ENCODE measurements at places on chromosomes 13 and 19.

DNA sequence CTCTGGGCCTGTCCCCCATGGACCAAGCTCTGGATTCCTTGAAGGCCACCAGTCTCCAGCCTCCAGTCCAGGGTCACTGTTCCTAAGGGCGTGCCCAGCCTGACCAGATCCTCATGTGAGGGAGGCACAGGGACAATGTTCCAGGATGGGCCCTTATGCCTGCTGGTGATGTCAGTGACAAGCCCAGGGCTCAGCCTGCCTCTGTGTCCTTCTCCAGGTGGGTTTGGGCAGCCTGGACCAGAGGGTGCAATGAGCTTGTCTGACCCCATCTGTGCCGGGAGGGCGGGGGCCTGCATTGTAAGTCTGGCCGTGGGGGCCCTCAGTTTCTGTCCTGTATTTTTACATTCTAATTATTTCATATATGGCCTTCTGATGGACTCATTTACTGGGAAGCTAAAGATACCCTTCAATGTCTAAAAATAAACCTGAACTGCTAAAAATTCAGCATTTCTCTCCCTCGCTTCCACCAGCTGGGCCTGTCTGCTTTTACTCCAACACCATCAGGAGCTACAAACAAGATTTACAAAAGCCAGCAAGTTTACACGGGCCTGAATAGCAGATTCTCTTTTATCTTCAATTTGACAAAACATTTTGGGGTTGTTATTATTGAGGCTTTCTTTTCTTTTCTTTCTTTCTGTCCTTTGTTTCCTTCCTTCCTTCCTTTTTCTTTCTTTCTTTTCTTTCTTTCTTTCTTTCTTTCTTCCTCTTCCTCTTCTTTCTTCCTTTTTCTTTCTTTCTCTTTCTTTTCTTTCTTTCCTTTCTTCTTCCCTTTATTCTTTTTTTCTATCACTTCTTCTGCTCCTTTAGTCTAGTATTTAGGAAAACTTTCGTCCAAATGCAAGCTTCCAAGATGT is 34.2 kb upstream of the C19orf12 start:
- no peak for DNase-seq

- DNase-seq: no peak
Measured at GRCh38 chr13:108741930-108742329, 112.5 kb downstream of the MYO16 start.

GRCh38 chr13:79749984-79750551 is 269.1 kb downstream of the NDFIP2 start:
- DNase-seq: peak; percentile 86

GRCh38 chr13:40127476-40127875 is 472.0 kb downstream of the COG6 start:
- no peak for DNase-seq

- no peak for DNase-seq
Measured at GRCh38 chr13:103762523-103762922, 696.3 kb upstream of the SLC10A2 start.

GRCh38 chr13:58574791-58575190 is 943.2 kb downstream of the PCDH17 start:
- DNase-seq: no peak

DNA sequence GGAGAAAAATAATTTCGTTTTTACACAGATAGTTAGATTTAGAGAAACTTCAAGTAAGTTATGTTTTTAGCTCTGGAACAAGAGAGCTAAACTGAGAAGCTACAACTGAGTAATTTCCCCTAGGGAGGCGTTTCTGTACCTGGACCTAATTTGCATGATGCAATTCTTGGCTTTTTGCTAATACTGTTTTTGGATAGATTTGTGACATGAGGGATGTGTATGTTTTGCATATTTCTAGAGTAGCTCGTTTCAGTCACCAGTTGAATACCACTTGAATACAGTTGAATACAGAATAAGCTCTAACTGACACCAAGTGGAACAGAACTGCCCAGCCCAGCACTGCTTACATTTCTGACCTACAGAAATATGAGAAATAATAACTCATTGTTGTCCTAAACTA is 1227.9 kb upstream of the SPRY2 start:
- no peak for DNase-seq

GRCh38 chr19:48646722-48647216 is 782 bp upstream of the CA11 start:
- no peak for DNase-seq

DNA sequence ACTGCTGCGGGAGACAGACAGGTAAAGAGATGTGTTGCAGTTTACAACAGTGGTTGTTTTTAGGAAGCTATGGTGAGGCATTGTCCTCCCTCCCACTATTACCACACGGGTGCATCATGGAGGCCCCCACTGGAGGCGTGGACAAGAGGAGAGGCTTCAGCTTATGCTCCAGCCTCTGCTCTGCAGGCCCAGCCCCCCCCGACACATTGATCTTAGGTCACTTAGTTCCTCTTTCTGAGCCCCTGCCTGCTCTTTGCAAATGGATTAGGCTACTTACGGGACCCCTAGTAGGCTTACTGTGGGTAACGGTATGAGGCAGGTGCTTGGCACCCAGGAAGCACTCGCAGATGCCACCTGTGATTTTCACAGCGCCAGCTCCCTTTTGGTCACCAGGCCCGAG is 123.9 kb downstream of the SLC7A1 start:
- no peak for DNase-seq

DNA sequence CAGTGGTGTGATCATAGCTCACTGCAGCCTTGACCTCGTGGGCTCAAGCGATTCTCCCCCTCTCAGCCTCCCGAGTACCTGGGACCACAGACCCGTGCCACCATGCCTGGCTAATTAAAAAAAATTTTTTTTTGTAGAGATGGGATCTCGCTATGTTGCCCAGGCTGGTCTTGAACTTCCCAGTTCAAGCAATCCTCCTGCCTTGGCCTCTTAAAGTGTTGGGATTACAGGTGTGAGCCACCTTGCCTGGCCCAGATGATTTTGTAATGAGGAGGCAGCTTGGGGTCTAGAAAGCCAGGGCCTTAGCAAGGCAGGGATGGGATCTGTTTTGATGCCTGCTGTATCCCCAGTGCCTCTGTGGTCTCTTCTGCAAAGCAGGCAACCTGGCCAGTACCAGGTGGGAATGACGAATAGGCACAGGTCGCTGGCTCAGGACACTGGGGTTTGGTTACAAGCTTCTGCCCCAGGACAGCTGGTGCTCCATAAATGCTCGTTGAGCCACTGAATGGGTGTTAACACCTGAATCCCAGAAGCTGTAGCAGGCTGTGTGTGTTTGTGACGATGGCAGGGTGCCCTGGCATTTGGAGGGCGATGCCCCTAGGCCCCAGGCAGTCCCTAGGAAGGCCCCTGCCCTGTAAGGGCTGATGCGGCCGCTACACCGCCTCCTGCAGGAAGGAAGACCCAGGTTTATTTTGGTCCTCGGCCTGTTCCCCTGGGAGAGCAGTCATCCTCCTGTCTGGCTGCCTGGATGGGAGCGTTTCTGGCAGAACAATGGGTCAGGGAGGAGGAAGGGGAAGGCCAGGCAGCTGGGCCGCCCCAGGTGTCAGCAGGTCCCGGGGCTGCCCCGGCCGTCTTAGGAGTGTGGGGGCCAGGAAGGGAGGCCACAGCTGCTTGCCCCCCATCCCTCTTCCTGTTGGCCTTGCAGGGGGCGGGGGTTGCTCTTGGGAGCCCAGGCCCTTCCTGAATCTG is 8.6 kb downstream of the TNFAIP8L1 start:
- DNase-seq: no peak

- peak; percentile 29 for DNase-seq
Measured at GRCh38 chr19:32675720-32676185, at the start of gene RGS9BP. Gene RGS9BP, plus strand, starts transcription at chr19:32675848. Its CDS starts 416 bp downstream, at chr19:32676264.

- DNase-seq: no peak
Measured at GRCh38 chr19:52963247-52963618, 552 bp upstream of the ZNF816 start.

- DNase-seq: no peak
Measured at GRCh38 chr19:23062921-23063320, 53.9 kb upstream of the ZNF730 start.

- no peak for DNase-seq
Measured at GRCh38 chr13:93847162-93847561, 620.6 kb downstream of the GPC6 start.

GRCh38 chr19:47074621-47075020 is 26.2 kb upstream of the TMEM160 start:
- no peak for DNase-seq

DNA sequence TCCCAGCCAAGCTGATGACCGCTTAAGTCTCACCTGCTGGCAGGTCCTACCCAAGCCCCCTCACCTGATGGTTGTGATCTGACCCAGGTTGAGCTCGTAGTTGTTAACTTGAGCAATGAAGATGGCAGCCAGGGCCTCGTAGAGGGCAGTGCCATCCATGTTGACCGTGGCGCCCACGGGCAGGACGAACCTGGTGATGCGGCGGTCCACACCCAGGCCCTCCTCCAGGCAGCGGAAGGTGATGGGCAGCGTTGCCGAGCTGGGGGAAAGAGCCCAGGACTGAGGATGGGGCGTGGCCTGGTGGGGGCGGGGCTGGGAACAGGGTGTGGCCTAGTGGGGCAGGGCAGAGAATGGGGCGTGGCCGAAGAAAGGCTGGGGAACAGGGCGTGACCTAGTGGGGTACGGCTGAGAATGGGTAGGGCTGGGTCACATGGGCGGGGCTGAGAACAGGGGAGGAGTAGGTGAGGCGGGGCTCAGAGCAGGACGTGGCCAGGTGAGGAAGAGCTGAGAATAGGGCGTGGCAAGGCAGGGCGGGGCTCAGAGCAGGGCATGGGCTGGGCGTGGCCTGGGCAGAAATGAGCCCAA is 12.9 kb downstream of the OR7C2 start:
- DNase-seq: no peak

GRCh38 chr13:30031488-30031887 is 181.1 kb upstream of the UBL3 start:
- no peak for DNase-seq

DNA sequence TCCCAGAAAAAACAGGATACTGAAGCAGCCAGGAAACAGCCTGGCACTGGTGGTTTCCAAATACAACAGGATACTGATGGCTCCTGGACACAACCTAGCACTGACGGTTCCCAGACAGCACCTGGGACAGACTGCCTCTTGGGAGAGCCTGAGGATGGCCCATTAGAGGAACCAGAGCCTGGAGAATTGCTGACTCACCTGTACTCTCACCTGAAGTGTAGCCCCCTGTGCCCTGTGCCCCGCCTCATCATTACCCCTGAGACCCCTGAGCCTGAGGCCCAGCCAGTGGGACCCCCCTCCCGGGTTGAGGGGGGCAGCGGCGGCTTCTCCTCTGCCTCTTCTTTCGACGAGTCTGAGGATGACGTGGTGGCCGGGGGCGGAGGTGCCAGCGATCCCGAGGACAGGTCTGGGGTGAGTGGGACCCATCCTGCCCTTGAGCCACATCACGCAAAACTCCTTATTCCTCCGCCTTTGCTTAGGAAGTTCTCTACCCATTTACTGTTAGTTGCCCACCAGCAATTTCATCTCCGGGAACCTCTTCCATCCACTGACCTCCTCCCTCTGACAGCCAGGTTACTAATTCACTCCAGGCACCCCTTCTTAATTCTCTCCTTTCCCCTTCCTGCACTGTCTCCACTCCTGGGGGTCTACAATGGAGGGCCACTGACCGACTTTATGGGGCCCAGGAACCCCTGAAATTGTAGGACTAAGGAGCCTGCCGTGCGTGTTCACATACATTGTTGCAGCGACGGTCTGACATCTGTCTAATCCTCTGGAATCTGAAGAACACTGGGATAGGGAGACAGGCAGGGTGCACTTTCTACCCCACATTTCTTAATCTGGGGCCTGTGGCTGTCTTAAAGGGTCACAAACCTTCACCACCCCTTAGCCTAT is 1.2 kb downstream of the ITPKC start:
- DNase-seq: no peak

GRCh38 chr19:29629836-29630534 is 23.9 kb downstream of the POP4 start:
- DNase-seq: no peak

DNA sequence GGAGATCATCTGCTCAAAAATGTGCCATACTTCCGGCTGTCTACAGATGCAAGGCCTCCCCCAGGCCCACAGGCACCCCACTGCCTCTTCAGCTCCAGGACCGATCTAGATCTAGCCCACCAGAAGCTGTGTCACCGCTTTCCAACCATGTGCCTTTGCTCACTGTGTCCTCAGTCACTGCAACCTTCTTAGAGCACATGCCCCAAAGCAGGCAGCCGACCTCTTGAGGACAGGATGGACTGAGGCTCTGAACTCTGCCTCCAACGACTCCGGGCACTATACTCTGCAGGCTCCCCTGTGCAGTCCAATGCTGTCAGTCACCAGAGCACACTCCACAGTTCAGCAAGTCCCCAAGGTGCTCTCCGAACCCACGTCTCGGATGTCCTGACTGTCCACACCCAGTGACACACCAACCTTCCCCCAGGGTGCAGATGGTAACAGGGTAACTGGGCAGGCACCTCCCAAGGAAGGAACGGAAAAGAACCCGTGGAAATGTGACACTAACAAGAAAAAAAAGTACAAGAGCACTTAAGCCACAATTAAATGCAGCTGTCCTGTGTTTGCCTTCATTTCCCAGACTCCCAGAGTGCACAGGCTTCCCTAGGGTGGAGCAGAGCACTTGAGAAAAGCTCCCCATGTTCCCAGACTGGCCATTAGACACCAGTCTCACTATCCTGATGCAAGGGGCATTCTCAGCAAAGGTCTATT is 4.8 kb downstream of the STK24 start:
- DNase-seq: peak; percentile 80

GRCh38 chr13:100738176-100738855 is 63.7 kb upstream of the TMTC4 start:
- no peak for DNase-seq

- DNase-seq: no peak
Measured at GRCh38 chr19:45772130-45772840, 3.2 kb upstream of the SIX5 start.

- no peak for DNase-seq
Measured at GRCh38 chr19:29854033-29854432, 42.2 kb downstream of the CCNE1 start.

DNA sequence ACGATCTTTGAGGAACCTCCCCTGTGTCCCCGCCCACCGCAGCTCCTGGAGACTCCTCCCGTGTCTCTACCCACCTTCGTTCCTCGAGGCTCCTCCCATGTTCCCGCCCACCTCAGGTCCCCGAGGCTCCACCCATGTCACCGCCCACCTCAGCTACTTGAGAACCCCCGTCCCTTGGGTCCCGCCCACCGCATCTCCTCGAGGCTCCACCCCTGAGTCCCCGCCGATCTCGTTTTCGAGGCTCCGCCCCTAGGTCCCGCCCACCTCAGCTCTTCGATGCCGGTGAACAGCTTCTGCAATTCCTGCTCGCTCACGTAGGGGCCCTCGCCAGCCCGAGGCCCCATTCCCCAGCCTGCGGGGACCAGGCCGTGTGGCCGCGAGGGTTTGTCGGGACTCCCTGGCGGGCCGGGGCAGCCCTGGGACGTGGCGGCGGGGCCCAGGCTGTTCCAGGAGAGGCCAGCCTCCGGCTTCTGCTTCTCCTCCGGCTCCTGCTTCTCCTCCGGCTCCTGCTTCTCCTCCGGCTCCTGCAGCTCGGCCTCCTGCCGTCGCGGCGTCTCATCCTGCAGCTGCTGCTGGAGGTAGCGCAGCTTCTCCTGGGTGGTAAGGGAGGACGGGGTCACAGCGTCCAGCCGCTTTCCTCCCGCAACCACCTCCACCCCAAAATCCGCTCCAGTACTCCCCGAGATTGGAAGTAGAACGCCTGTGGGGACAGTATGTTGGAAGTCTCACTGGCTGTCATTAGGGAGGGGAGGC is 16.7 kb downstream of the TSKS start:
- no peak for DNase-seq

GRCh38 chr13:39233519-39233918 is 195.3 kb downstream of the NHLRC3 start:
- no peak for DNase-seq

Data from AG09319 (cell line).